ENCODE measurements at places on chromosomes 11 and 22.

DNA sequence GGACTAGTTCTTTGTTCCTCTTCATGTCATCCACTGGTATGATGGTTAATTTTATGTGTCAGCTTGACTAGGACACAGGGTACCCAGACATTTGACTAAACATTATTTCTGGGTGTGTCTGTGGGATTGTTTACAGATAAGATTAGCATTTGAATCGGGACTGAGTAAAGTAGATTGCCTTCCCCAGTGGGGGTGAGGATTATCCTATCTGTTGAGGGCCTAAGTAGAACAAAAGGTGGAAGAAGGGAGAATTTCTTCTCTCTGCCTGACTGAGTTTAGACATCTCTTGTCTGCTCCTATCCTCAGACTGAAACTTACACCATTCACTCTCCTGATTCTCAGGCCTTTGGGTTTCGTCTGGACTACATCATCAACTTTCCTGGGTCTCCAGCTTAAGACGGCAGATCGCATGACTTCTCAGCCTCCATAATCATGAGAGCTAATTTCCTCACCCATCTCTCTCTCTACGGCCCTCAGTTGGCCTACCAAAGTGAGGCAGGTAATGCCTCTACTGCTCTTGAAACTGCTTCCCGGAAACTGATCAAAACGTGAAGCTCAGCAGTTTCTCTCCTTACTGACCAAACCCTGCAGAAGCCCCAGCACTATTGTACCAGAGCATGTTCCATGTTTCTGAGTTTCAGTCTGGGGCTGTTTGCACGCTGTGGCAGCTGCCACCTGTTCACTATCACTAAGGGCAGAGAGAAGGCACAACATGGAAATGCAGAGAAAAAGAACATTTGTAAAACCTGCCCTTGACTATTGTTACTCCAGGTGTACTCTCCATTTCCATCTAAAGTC lies 95.4 kb downstream of the NXPE2 start:
- no peak for DNase-seq

GRCh38 chr11:119363081-119363850 lies 16.8 kb upstream of the MFRP start:
- no peak for DNase-seq

GRCh38 chr11:65744026-65744698 lies 23.6 kb upstream of the RNASEH2C start:
- peak; percentile 52 for DNase-seq

GRCh38 chr22:19798003-19798665 lies 37.6 kb downstream of the TBX1 start:
- no peak for DNase-seq

- no peak for DNase-seq
Measured at GRCh38 chr11:84313830-84314359, 1027.7 kb upstream of the CCDC90B start.

Measured in HEK293T (cell line).